ENCODE measurements at places on chromosomes 5 and 9.

- peak; percentile 37 for DNase-seq
Measured at GRCh38 chr5:143758750-143759149, 53.2 kb upstream of the HMHB1 start.

GRCh38 chr5:67118050-67118620 lies 78.5 kb downstream of the CD180 start:
- DNase-seq = no peak

DNA sequence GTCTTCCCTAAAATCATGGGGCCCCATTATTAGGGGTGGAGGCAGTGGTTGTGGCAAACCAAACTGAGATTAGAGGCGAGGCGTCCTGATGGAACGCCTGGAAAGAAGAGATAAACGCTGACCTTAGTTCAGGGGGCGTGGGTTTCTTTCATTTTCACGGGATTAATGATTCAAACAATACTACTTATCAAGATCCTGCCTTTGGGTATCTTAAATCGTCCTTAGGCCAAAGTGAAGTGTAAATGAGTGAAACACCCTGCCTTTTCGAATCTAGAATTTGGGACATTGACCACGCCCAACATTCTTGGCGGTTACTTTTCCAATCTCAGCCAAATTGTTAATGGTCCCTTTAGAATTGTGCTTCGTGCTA lies 1.0 kb upstream of the UBTD2 start:
- DNase-seq = no peak

GRCh38 chr9:135076143-135076875 lies 11.2 kb upstream of the OLFM1 start:
- no peak for DNase-seq

DNA sequence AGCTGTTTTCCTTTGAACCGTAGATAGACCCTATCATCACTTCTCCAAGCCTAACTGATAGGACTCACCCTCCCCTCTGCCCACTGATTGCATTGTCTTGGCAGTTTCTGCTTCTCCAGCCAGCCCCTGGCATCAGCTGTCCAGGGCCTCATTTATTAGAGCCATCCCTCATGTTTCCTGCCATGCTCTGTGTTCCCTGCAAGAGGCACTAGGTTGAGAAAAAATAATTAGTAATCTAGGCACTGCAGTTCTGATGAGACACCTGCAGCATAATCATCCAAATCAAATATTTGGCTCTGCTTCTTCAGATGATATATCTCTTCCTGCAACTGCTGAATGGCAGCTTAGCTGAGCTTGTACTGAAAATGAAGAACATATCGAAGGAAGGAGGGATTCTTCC lies 303.0 kb upstream of the TLE4 start:
- DNase-seq = no peak

DNA sequence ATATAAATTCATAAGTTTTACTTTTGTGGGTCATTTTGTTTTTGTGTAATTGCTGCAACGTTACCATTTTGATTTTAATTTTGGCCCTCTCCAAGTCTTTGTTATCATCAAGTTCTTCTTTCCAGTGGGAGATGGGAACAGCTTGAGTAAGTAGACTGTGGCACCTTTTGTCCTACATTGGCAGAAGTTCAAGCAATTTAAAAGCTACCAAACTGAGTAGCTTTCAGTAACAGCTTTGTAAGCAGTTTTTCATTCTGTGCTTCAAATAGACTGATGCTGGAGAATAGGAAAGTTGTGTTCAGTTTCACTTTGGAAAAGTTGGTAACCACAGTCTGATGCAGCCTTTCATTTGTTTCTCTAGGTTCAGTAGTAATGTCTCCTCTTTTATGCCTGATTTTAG lies 47.8 kb upstream of the TMED7 start:
- DNase-seq = no peak

DNA sequence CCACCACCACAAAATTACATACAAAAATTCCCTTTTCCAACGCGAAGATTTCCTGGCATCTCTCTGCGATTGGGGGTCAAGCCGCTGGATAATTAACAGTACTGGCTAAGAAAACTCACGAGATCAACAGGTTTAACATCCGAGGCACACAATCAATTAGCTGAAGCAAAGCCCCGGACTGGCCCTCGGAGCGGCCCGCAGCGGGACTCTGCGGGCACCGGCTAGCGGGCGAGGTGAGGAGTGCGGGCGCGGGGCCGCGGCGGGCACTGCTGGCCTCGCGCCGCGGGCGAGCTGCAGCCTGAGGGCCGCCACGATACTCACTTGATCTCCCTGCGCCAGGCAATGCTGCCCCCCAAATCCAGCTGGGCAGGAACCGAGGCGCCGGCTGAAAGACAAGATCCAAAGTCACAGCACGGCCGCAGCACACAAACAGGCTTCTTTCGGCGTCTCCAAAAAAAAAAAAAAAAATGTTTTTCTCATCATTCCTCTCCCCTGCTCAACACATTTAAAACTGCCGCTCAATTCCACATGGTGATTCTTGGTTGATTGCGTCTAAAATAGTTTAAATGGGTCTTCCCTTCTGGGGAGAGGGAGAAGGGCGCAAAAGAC lies 210.2 kb downstream of the MEF2C start:
- no peak for DNase-seq

DNA sequence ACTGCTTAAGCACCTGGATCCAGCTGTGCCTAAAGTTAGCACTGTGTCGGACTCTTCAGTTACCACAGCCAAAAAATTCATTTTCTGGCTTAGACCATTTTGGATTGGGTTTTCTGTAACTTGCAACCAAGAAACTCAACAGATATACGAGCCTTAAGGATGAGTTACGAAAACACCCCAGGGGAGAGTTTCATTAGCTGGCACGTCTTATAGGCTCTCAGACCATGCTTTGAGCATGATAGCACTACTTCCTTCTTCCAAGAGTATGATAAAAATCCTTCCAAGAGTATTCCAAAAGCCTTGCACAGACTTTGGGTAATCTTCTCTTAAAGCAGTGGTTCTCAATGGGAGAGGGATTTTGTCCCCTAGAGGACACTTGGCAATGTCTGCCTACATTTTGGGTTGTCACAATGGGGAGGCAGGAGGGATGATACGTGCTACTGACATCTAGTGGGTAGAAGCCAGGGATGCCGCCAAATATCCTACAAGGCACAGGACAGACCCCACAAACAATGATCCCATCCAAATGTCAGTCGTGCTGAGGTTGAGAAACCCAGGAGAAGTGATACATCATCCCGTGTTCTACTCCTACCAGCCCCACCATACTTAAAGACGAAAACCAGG lies 64.8 kb downstream of the SMIM23 start:
- no peak for DNase-seq

DNA sequence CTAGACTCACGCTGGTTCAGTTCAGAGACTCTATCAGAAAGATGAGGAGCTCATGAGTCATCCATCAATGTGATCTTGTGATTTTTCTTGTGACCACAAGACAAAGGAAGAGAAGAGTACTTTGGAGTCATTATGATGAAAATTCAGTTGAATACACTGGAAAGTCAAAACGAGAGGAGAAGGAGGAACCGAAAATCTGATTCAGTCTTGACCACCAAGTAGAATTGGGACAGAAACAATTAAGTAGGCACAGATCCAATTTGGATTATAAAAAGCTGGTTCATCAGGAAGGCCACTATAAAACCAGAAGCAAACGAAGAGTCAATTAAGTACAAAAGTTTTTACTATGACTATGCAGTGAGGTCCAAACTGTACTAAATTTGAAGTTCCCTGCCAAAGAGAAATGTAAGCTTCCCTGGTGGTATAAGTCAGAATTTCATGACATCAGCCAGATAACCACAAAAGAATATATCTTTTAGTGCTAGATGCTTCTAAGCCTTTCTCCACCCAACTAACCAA lies 90.9 kb downstream of the THBS4 start:
- DNase-seq = peak; percentile 50

GRCh38 chr5:98414938-98415337 lies 358.5 kb upstream of the RGMB start:
- DNase-seq = no peak

DNA sequence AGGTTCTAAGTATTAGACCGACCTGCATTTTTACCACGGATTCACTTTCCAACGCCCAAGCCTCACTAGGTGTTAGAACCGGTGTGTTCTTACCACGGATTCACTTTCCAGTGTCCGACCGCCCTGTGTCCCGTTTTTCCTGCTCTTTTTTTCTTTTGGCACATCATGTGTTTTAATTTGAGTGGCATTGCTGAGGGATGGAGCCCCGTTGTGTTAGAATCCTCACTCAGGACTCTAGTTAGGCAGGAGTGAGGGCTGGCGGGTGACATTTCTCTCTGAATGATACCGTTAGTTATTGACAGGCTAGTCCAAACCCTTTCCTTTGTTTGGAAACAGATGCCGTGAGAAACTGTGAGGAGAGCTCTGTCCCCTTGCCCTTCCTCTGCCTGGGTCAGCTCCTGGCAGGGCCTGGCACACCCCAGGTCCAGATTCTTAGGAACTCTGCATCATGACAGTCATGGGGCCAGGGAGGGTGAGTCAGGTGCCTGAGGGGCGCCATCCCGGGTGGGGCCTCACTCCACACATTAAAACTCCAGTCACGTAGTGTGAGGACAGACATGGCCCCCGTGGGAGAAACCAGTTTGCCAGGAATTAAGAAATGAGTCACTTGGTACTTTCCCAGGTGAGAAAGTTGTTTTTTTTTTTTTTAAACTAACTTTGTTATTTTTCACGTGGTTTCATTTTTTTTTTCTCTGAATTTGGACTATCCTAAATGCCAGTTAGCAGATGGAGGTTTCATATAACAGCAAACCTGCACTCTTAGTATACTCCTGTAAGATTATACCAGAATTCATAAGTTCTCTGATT lies 15.8 kb downstream of the EXOC3 start:
- DNase-seq = peak; percentile 75

DNA sequence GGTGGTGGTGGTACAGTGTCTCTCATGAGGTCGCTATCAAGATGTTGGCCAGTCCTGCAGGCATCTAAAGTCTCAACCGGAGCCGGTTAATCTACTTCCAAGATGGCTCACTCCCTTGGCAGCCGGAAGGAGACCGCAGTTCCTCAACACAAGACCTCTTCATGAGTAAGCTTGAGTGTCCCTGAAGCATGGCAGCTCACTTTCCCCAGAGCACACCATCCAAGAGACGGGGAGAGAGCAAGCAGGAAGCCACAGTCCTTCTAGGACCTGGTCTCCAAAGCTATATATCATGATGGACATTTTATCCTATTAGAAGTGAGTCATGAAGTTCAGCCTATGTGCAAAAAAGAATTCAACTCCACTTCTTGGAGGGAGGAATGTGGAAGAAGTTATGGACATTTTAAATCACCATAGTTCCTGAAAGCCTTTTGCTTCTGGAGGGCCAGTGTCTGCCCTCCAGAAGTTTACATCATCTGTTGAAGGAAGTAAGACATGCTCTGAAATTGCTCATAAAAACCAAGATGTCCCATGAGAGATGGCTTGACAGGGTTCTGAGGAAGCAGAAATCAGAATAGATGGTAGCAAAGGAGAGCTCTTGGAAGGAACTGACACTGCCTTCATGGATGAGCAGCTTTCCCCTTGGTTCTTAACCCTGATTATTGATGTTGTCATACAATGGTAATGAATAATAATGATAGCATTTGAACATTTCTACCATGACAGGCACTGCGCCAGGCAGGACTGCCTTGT lies 21.3 kb downstream of the GALNT10 start:
- DNase-seq = no peak

DNA sequence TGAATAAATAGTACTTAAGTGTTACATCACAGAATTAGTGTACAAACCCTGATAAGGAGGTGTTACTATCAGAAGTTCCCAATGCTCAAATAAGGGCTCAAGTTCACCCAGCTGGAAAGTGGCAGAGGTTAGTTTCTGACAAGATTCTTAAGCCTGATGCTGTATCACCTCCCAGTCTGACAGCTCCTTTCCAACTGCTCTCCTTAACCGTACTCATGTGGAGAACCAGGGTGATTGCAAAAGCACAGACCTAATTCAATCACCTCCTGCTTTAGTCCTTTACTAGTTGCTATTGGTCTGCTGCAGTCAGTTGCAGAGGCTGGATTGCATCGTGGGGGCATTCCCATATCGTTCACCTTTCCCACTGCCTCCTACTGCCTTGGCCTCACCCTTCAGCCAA lies 100.4 kb upstream of the ZNF618 start:
- no peak for DNase-seq

DNA sequence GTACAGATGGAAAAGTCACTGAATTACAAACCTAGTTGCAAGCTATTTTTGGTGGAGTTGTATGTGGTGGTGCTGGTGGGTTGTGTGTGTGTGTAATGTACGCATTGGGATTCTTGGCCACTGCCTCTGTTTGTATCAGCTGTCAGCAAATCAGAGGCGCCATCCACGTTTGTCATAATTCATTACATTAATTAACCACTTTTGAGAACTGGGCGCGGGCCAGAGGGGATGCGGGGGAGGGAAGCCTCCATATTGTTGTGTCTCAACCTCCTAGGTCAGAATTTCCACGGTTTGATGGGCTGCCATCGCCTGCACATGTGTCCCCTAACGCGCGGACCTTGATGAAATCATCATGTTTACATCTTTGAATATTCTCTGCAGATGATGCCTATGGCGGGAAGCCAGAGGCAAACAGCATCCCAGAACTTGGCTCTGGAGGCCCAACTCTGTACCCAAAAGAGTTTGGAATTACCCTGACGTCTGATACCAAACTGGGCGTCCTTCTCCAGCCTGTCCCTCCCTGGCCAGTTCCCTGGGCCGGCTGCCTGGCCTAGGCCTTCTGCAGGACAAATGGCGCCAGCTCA lies 54.9 kb downstream of the FGF18 start:
- DNase-seq = no peak

DNA sequence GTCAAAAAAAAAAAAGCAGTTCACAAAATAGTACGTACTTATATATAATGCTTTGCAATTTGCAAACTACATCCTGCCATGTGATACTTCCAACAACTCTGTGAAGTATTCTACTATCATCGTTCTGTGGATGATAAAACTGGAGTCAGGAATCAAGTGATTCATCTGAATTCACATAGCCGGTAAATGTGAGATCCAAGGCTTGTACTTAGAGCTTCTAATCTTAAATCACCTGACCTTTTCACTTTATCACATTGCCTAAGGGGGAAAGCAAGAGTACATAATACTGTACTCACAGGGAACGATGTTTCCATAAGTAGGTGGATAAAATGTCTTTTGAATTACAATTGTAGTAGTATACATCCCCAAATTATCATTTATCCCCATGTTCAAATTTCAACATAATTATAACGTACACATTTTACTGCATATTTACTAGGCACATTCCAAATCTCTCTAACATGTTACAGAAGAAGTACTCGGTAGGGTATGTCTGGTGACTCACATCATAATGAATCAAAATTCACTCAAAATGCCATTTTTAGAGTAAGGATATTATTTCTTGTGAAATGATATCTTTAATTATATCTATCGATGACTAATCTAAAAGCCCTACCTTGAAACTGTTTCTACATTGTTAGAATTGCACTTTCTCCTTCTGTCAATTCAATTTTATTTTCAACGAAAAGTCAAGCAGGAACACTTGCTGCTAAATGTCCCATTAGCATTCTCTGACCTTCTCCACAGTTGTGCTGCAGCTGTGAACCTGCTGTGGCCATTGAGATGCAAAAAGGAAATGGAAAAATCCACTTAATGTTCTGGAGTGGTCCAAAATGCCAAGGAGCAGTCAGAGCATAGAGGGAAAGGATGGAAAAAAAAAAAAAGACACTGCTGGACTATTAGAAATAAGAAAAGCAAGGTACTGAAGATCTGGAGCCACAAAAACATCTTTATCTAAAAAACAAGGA lies 78.9 kb downstream of the OR2K2 start:
- DNase-seq = no peak

All from GM13977 (cell line).